ENCODE measurements at places on chromosomes 1 and 21.

- DNase-seq, result no peak
These were observed 865 bp downstream of the ATP5IF1 start for GRCh38 chr1:28236656-28237322.

DNA sequence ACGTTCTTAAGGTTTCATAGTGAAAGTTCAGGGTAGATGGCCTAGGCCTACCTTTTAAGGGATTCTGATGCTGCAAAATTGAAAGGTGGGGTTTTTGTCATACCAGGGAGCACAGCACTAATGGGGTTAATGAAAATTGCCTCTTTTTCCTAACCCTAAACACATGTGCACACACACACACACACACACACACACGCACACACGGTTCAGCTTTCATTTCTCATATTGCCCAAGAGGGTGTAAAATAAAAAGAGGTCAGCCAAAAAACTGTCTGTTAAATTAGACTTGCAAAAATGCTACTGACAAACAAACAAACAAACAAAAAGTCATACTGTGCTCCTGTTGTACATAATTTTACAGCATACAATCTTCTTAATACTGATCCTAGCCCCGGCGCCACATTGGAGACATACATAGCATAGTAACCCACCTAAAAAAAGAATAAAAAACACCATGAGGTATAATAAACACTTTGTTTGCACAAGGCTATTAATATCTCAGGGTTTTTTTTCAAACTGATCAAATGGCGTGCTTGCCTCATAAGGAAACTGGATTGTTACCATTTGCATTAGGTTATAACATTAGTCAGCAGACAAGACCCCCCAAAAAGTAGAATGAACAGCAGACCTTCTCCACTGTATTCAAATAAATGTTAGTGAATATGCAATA is 69.1 kb downstream of the TGFB2 start:
- DNase-seq, result no peak

GRCh38 chr1:177907000-177907399 is 62.9 kb downstream of the SEC16B start:
- no peak for DNase-seq

- DNase-seq, result no peak
These were observed 147.7 kb downstream of the DMRTA2 start for GRCh38 chr1:50275566-50275965.

DNA sequence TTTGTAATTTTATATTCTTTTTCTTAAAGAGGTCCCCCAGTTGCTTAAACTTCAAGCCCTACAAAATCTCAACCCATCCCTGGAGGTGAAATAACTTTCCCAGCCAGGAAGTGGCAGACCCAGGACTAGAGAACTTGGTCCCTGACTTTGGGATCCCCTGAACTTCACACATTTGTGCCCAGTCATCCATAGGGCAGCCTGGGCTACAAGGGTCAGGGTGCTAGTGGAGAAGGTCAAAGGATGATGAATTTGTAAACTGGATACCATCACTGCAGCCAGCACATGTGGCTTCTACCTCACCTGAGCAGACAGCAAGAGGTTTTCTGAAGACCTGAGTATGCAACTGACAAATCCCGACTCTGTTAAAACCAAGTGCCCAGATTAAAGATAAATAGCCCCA is 31.4 kb downstream of the HIVEP3 start:
- DNase-seq, result no peak

- peak; percentile 24 for DNase-seq
These were observed 56.2 kb downstream of the KLHDC7A start for GRCh38 chr1:18536915-18537314.

DNA sequence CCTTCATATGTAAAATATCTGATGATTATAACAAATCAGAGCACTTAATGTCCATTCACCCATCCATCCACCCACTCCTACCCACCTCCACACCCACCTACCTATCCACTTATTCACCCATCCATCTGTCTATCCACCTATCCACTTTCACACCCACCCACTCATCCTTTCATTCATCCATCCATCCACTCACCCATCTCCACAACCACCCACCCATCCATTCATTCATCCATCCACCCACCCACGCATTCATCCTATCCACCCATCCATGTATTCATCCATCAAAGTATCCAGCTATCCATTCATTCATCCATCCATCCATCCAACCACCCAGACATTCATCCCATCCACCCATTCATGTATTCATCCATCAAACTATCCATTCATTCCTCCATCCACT is 466.1 kb downstream of the AJAP1 start:
- DNase-seq, result no peak

DNA sequence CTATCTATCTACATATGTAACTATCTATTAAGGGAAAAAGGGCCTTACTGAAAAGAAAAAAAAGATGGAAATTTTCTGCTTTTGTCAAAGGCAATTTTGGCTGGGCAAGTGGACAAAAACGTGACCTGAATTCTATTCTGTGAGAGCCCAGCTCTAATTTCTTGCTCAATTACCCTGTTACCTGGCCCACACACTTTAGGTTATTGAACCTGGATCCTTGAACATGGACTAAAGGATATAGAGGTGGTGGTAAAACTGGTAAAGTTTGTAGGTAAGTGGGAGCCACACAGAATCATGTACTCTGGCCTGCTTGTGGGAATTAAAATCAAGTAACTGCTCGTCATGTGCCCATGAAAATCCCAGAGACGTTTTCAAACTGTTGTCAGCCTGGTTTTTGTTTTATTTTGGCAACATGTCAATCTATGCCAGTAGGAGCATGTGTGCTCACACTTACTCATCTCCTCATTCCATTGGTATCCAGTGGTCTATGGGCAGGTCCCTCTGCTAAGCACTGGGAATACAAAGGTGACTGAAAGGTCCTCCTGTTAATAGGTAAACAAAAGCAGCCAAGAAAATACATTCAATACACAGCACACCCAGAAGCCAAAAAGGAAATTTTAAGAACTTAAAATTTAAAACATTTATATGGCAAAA is 113.7 kb upstream of the WARS2 start:
- DNase-seq, result no peak

DNA sequence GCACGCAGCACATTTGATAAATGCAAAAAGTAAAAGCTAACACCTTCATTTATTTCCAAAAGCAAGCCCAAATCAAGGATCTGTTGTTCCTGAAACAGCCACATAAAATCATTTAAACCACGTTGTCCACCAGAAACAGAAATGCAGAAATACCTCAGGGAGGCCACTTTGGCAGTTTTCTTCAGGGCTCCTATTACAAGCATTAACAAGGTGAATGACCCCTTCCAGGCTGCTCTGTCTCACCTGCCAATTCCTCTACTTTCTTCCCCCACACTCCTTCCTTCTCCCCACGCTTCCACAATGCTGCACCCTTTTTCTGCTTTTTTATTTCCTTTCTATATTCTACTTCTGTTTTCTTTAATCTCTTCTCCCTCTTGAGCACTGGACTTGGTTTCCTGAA is 55.0 kb upstream of the PTGFRN start:
- no peak for DNase-seq

DNA sequence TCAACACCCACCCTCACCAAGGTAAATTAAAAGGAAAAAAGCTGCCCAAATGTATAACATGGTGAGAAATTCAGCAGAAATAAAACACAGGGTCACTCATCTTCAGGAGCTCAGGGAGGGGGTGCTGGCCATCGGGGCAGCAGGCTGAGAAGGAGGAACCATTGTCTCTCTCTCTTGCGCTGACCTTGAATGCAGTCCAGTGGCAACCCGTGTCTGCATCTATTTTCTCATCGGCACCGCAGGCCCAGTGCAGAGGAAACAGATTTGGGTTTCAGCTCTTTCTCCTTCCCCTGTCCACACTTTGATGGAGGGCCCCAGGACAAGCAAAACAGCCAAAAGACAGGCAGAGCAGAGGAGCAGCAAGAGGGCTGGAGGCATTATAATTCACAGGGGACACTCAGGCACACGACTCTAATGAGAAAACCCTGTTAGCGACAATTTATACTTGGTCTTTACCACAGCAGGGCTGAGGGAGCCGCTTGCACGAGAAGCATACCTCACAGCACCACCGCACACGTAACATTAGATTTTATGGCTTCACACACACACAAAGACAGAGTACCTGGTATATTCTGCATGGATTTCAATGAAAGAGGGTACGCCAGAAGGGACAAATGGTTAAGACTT is 18.6 kb downstream of the MKNK1 start:
- DNase-seq, result no peak

DNA sequence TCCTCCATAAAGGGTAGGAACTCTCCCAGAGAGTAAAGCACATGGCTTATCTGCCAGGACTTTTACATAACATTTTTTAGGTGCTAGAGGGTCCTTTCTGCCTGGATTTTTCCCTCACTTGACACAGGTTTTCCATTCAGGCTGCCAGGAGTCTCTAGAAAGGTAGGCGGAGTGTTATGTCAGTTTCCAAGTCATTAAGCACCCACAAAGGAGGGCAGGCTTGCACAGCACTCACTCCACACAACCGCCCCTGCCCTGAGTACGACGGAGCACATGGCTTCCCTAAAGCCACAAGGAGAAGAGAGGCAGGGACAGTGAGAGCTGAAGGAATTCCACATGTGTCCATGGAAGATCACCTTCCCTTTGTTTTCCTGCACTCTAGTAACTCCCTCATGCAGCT is 55.7 kb downstream of the CAPZB start:
- DNase-seq, result no peak

DNA sequence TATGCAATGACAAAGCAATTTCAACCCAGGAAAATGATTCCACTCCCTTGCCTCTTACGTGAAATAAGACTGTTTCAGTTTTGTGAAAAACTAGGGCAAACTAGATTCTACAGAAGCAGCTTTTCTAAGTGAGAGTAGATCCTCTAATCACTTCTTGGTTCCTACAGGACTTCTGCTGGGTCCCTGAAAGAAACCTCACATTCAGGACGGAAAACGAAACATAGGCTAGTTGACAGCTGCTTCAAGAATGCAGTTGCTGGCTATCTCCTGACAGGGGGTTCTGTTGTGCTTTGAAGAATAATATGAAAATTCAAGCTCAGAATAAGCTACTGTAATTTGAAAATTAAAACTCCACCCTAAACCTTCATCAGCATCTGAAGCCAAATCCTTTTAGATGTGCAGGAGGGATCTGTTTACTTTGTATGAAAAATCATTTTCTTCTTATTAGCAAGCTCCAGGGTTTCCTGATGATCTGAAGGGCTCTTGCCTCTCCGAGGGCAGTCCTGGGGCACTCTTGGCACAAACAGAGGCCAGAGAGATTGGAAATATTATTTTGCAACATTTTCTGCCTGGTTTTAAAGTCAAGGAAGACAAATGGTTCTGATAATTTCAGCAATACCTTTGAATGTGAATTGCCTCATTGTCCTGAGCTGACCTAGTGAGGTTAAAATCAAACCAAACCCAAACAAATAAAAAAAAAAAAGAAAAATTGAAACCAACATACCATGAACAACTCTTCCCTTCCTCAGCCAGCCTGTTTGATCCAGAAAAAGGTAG is 55.0 kb downstream of the NTMT2 start:
- no peak for DNase-seq

DNA sequence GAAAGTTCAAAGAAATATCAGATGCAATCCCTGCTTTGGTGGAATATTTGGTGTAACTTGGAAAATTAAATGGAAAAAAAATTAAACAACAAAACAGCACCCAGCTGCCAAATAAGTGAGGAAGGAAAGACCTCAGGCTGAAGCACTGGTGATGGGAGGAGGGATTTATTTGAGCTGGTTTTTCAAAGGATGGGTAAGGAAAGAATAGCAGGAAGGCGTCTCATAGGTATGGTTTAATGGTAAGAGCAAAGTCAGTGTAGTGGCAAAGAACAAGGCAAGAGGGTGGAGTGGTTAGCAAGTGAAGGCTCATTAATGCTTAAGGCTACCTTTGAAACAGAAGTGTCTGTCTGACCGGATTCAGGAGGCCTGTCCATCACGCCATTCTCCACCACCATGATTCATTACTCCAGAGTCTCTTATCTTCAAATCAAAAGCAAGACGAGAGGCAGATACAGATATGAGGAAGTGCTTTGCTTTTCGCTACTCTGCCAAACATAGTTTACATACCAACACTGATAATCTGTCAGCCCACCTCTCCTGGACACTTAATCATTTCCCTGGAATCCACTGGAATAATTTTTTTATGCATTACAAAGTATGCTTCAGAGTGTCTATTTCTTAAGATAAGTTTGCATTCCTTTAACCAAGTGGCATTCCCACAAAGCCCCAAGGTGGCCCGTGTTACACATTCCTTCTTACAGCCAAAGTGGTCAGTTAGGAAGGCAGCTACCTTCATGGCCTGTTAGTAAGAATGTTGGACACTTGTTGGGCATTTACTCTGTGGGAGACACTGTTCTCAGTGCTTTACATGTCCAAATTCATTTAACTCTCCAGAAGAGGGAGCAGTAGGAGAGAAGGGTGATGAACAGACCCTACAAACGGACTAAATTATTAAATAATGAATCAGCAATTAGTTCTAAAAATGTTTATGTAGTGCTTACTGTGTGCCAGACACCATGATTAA is 146.6 kb downstream of the ROR1 start:
- DNase-seq, result no peak

GRCh38 chr1:173134800-173135199 is 72.3 kb downstream of the TNFSF4 start:
- DNase-seq, result no peak

DNA sequence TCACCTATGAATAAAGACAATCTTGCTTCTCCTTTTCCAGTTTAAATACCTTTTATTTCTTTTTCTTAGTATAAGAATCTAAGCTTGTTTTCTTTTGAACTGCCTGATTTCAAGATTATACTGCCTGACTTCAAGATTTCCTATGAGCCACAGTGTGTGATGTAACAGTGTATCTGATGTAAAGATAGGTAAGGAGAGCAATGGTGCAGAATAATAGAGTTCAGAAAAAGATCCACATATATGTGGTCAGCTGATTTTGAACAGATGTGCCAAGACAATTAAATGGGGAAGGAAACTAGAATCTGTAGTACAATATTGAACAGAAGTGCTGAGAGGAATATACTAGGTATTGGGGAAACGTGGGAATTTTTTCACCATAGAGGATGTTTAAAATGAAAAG is 21.0 kb downstream of the EXO1 start:
- no peak for DNase-seq

GRCh38 chr1:163298365-163298764 is 23.4 kb upstream of the NUF2 start:
- DNase-seq, result no peak

GRCh38 chr1:112496290-112496689 is 12.5 kb upstream of the WNT2B start:
- DNase-seq, result no peak

GRCh38 chr1:10652626-10653025 is 143.8 kb downstream of the CASZ1 start:
- no peak for DNase-seq

- DNase-seq, result no peak
These were observed 28.2 kb downstream of the DNAH14 start for GRCh38 chr1:224957696-224958095.

GRCh38 chr21:37927711-37928110 is 11.5 kb upstream of the KCNJ6 start:
- no peak for DNase-seq

GRCh38 chr1:22159891-22160290 is 17.0 kb upstream of the WNT4 start:
- DNase-seq, result no peak

GRCh38 chr1:89884718-89885596 is 64.1 kb downstream of the LRRC8D start:
- DNase-seq, result no peak

GRCh38 chr1:180301135-180301742 is 71.2 kb downstream of the LHX4 start:
- DNase-seq, result no peak

- no peak for DNase-seq
These were observed 15.5 kb upstream of the FAM78B start for GRCh38 chr1:166182281-166182680.
